ENCODE measurements at places on chromosomes 7 and 10. TPM values are rescaled to one million over a fixed set of nuclear protein-coding genes. Genes with fewer than 3 reads are reported as not detected.

The GIMAP4 gene
- total RNA-seq, result 6.5 TPM

The NPSR1 gene
- not detected for total RNA-seq

The CLDN3 gene
- 19.4 TPM for total RNA-seq

The ASZ1 gene
- not detected for total RNA-seq

The NUTM2E gene
- total RNA-seq, result not detected

The CALHM3 gene
- not detected for total RNA-seq

The SEMA3C gene
- 105 TPM for total RNA-seq

The ING3 gene
- total RNA-seq, result 12.6 TPM

The COL26A1 gene
- total RNA-seq, result not detected

DNA sequence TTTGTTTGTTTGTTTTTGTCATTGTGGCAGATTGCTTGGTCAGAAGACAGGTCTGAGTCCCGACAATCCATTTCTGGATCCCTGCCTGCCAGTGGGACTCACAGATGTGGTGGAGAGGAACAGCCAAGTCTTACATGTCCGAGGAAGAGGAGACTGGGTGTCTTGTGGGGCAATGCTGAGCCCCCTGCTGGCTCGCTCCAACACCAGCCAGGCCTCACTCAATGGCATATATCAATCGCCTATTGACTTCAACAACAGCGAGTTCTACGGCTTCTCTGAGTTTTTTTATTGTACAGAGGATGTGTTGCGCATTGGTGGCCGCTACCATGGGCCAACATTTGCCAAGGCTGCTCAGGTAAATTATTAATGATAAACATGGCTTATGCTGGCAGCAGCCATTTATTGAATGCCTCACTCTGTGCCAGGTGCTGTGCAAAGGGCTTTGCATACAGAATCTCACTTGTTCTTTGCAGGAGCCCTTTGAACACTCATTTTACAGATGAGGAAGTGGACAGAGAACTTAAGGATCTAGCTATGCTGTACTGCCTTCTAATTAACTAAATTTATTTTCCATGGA, 33.3 kb downstream of the COX15 start:
- H3K4me1 ChIP-seq, result no peaks in the 10 kb centered on the region
- no peak for DNase-seq
- no peak overlapping the region for H3K4me3 ChIP-seq
- H3K27ac ChIP-seq, result no peak overlapping the region
- H3K27me3 ChIP-seq, result no peaks in the 10 kb centered on the region

- peaks cover 47% of the 10 kb centered on the region for H3K4me1 ChIP-seq
- peak overlapping the region; percentile 78 for H3K27ac ChIP-seq
- H3K36me3 ChIP-seq, result no peaks in the 10 kb centered on the region
- H3K27me3 ChIP-seq, result no peaks in the 10 kb centered on the region
- DNase-seq, result no peak
- no peak overlapping the region for H3K4me3 ChIP-seq
Measured at GRCh38 chr10:26780793-26781601, 79.8 kb downstream of the ABI1 start.

DNA sequence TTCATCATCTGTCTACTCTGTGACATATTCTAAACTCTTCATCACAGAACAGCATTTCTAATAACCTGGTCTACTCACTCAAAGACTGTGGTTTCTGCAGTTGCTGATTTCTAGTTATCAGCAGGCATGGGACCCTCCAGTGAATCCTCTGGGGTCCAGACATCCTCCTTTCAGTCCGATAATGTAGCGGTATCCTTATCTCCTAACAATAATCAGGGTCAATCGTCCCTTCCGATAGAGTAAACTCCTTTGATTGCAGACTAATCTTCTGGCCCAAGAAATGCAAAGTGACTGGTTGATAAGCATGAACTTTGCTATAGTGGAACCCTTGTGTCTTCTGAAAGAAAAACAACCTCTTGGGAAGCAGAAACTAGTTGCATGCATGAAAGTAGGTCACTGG, 1209.8 kb upstream of the CELF2 start:
- no peak for DNase-seq
- H3K36me3 ChIP-seq, result no peaks in the 10 kb centered on the region
- H3K27me3 ChIP-seq, result no peaks in the 10 kb centered on the region
- no peak overlapping the region for H3K27ac ChIP-seq
- no peaks in the 10 kb centered on the region for H3K4me1 ChIP-seq
- H3K4me3 ChIP-seq, result no peak overlapping the region

DNA sequence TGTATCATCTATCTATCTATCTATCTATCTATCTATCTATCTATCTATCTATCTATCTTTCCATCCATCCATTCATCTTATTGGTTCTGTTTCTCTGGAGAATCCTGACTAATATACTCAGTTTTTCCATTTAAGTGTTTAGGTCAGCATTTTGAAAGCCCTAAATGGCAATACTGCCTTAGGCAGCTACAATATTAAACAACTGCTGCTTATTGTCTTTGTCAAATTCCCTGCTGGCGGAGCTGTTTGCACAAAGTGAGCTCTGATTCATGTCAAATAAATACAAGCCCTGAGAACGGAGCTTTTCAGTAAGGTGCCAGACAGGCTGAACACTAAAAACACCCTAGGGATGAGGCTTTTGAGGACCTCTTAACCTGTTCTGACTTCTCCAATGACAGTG, 7.1 kb upstream of the KLHL7 start:
- no peak overlapping the region for H3K27ac ChIP-seq
- no peak for DNase-seq
- H3K27me3 ChIP-seq, result no peaks in the 10 kb centered on the region
- no peak overlapping the region for H3K4me3 ChIP-seq
- no peaks in the 10 kb centered on the region for H3K36me3 ChIP-seq
- no peaks in the 10 kb centered on the region for H3K4me1 ChIP-seq

DNA sequence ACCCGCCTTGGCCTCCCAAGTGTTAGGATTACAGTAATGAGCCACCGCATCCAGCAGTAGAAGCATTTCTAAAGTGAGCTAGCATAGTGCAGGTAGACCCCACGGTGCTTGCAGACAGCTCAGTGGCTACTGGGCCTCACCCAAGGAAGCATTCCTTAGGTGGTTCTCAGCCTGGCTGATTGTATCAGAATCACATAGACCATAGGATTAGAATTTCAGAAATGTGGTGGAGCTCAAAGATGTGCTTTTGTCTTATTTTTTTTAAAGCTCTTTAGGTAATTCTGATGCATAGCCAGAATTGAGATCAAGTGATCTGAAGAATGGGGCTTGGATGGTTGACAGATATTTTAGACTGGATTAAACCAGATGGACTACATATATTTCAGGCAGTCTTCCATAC, 10.9 kb downstream of the ANLN start:
- H3K27ac ChIP-seq, result no peak overlapping the region
- no peak overlapping the region for H3K4me3 ChIP-seq
- H3K4me1 ChIP-seq, result peaks cover 8% of the 10 kb centered on the region
- no peaks in the 10 kb centered on the region for H3K36me3 ChIP-seq
- DNase-seq, result no peak

DNA sequence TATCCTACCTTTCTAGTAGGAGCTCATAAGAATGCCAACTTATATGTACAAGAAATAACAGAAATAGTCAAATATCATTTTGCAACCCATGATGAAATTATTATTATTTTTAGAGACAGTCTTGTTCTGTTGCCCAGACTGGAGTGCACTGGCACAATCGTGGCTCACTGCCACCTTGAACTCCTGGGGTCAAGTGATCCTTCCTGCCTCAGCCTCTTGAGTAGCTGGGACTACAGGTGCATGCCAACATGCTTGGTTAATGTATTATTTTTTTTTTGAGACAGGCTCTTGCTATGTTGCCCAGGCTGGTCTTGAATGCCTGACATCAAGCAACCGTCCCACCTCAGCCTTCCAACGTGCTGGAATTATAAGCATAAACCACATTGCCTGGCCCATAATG, 44.8 kb downstream of the TNPO3 start:
- no peak overlapping the region for H3K4me3 ChIP-seq
- no peak overlapping the region for H3K27ac ChIP-seq
- H3K4me1 ChIP-seq, result no peaks in the 10 kb centered on the region
- peaks cover 39% of the 10 kb centered on the region for H3K36me3 ChIP-seq

DNA sequence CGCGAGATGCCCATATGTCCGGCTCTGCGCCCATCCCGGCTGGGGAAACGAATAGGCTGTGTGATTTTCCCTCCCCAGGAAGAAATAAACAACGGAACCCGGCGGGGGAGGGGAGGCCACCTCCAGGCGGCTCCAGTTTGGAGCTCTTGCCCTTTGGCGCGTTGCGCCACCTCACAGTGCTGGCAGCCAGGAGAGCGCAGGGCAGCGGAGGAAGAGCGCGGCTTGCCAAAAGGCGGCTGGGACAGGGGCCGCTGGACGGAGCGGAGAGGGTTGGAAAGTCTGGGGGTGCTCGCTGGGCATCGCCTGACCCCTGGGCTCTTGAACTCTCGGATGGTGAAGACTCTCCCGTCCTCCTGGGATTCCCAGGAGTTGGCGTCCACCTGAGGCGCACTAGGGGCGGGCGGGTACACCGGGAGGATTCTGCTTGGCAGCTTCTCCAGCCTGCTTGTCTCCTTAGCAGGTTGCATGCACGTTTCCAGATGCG, 5.3 kb upstream of the NEUROG3 start:
- no peak overlapping the region for H3K27ac ChIP-seq
- no peak for DNase-seq
- H3K4me1 ChIP-seq, result peaks cover 15% of the 10 kb centered on the region

GRCh38 chr7:87570178-87570577, 30.5 kb downstream of the ABCB1 start:
- H3K4me1 ChIP-seq, result no peaks in the 10 kb centered on the region
- no peaks in the 10 kb centered on the region for H3K27me3 ChIP-seq
- H3K36me3 ChIP-seq, result no peaks in the 10 kb centered on the region
- no peak overlapping the region for H3K4me3 ChIP-seq
- no peak overlapping the region for H3K27ac ChIP-seq
- no peak for DNase-seq

DNA sequence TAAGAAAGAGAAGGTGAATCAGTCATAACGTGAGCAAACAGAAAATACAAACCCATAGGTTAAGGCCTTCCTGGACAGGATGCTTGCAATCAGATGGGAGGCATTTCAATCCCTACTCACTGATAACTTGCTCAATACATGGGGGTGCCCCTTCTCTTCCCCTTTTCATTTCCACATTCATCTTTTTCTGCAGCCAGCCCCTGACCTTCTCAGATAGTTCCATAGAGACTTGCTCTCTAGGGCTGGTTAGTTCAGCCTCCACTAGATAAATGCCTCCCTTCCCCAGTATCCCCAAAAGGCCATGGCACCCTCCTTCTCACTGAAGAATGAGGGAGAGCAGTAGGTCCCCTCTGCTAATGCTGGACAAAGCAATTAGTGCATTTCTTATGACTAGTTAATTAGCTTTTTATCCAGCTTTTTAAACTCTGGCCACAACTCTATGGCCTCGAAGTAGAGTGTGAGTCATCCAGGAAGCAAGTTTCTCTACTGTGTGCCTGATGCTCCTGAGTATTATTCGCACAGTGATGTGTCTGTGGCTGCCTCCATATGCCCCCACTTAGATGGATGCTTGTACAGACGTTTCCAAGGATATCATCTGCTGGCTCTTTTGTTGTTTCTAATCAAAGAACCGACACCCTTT, 12.7 kb downstream of the CHN2 start:
- H3K4me3 ChIP-seq, result no peak overlapping the region
- H3K27me3 ChIP-seq, result no peaks in the 10 kb centered on the region
- H3K27ac ChIP-seq, result no peak overlapping the region
- H3K36me3 ChIP-seq, result no peaks in the 10 kb centered on the region

- no peak overlapping the region for H3K27ac ChIP-seq
- no peaks in the 10 kb centered on the region for H3K4me1 ChIP-seq
- no peaks in the 10 kb centered on the region for H3K36me3 ChIP-seq
- DNase-seq, result no peak
Measured at GRCh38 chr10:33095867-33096815, 138.1 kb upstream of the ITGB1 start.

GRCh38 chr7:28407651-28408050, 4.7 kb upstream of the CREB5 start:
- H3K4me1 ChIP-seq, result peaks cover 45% of the 10 kb centered on the region
- no peak for DNase-seq
- no peaks in the 10 kb centered on the region for H3K36me3 ChIP-seq
- H3K4me3 ChIP-seq, result no peak overlapping the region
- H3K27me3 ChIP-seq, result peaks cover 34% of the 10 kb centered on the region

DNA sequence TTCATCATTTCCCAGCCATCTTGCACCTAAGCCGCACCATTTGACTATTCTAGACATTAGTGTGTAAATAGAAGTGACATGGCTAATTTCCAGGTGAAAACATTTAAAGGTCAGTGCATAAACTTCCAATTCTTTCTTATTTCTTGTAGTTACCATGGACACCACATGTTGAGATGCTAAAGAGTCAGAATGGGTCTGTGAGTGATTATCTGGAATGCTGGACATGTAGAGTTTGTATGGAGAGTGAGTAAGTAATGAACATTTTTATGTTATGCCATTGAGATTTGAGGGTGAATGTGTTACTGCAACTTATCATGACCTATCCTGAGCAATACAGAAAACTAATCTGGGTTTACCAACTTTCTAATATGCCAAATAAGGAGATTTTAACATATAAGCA, 60.4 kb downstream of the MEOX2 start:
- H3K4me3 ChIP-seq, result no peak overlapping the region
- no peaks in the 10 kb centered on the region for H3K27me3 ChIP-seq
- H3K4me1 ChIP-seq, result no peaks in the 10 kb centered on the region

DNA sequence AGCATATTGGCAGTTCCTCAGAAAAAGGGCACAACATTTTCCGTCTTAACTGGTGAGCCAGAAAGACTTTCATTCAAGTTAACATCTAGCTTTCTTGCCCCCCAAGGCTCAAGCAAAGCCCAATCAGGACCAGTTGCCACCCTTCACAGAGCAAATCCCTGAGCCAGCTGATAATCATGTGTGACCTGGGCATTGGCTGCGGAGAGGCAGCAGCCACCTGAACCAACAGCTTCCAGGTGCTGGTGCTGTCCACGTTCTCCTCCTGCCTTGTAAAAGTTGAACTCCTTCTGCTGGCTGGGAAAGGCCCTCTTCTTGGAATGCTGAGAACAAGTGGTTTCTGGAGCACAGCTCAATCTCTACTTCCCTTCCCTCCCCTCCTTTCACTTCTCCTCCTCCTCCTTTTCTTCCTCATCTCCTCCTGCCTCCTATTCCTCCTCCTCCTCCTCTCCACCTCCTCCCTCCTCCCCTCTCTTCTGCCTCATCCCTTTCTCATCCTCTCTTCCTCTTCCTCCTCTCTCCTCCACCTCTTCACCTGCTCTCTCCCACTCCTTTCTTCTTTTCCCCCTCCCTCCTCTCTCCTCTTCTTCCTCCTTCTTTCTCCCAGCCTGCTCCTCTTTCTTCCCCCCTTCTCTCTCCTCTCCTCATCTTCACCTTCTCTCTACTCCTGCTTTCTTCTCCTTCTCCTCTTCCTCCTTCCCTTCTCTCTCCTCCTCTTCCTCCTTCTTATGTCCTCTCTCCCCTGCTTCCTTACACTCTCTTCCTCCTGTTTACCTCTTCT, 140.6 kb downstream of the JCAD start:
- H3K4me1 ChIP-seq, result peaks cover 21% of the 10 kb centered on the region
- H3K27me3 ChIP-seq, result no peaks in the 10 kb centered on the region
- H3K36me3 ChIP-seq, result no peaks in the 10 kb centered on the region
- no peak overlapping the region for H3K4me3 ChIP-seq

Measured in suprapubic skin (tissue), 4 donors.